Fibroblast of gingiva (primary cell): ENCODE measurements at places on chromosomes 5 and 9.

GRCh38 chr9:114207034-114207810, 51.9 kb downstream of the COL27A1 start:
- DNase-seq: peak; percentile 42

GRCh38 chr5:58924306-58924705, 341.4 kb downstream of the RAB3C start:
- no peak for DNase-seq

GRCh38 chr5:146852089-146852488, 26.5 kb downstream of the PPP2R2B start:
- DNase-seq: no peak

GRCh38 chr5:152177626-152178349, 227.3 kb downstream of the NMUR2 start:
- no peak for DNase-seq

- no peak for DNase-seq
Measured at GRCh38 chr5:177474002-177474476, 605 bp upstream of the DBN1 start.

- no peak for DNase-seq
Measured at GRCh38 chr5:172603251-172603806, 37.7 kb upstream of the NEURL1B start.

DNA sequence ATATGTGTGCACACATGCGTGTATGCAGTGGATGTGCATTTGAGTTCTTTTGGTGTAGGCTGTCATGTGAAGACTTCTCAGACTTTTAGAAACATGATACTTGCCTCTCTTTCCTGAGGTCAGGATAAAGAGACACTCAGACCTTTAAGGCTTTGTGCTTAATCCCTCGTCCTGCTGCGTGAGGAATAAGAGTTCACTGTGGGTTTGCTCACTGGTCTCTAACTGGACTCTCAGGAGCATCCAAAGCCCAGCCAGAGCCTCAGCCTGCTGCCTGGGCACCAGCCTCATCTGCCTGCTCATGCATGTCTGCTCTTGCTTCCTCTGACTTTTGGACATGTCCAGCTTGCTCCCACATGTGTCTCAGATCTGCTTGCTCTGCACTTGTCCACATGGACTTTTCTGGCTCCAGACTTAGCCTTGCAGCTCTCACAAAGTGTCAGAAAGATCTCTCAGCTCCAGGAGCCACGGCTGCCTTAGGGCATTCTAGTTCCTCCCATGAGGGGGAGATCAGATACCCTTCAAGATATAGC, 65.1 kb upstream of the ZNF366 start:
- DNase-seq: no peak

DNA sequence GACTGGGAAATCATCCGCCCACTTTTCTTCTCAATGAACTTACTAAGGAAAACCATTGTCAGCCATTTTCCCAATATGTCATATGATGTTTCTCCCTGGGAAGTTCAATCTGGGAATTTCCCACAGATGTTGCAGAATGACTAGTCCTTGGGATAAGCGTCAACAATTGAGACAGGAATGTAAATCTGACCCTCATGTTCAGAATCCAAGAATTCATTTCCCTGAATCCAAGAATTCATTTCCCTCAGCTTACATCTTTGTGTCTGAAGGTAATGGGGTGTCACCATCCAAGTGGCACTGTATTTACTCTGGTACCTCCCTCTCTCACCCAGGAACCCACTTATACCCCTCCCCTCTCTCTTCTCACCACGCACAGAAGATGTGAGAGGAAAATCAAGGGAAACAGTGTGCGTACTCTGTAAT, 7.4 kb downstream of the KLF9 start:
- DNase-seq: peak; percentile 89

- DNase-seq: no peak
Measured at GRCh38 chr9:33244137-33244784, 4.3 kb downstream of the SPINK4 start.

GRCh38 chr5:133580618-133581017, 31.7 kb downstream of the FSTL4 start:
- DNase-seq: no peak

GRCh38 chr9:117784996-117785395, 80.8 kb downstream of the TLR4 start:
- DNase-seq: no peak

DNA sequence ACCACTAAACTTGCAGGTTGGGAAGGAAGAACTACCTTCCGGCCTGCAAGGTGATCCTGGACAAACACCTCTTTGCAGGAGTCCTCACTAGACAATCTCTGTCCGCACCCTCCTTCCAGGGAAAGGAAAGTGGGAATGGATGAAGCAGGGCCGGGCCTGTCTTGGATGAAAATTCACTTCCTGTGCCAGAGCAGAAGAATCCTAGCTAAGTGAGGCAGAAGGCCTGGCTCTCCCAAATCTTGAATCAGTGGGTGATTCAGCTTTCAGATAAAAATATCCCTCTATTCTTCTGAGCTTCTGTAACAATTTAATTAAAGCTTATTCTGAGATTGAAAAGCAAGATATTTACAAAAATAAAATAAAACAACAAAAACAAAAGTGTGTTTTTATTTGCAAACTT, 281.9 kb upstream of the TLE4 start:
- no peak for DNase-seq

GRCh38 chr5:158921441-158922262, 178.1 kb downstream of the EBF1 start:
- DNase-seq: no peak

GRCh38 chr9:130885484-130886375, 10.9 kb downstream of the QRFP start:
- no peak for DNase-seq

- DNase-seq: no peak
Measured at GRCh38 chr9:24832307-24832706, 286.6 kb upstream of the IZUMO3 start.

DNA sequence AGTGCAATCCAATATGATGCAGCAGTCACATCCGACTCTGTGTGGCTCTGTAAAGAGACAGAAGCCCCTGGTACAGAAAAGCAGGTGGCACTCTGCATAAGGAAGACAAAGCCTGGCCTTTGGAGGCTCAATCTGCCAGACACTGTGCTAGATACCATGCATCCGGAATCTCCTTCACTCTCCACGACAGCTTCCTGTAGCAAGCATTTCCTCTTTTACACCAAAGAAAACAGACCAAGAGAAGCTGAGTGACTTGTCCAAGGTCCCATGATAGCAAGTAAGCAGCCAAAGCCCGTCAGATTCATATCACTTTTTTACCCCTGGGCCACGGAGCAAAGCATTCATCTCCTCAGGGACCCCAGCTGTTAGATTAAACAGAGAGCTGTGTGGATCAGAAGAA, 64.2 kb upstream of the SMIM23 start:
- no peak for DNase-seq
